ENCODE measurements at places on chromosomes 2 and 18.

DNA sequence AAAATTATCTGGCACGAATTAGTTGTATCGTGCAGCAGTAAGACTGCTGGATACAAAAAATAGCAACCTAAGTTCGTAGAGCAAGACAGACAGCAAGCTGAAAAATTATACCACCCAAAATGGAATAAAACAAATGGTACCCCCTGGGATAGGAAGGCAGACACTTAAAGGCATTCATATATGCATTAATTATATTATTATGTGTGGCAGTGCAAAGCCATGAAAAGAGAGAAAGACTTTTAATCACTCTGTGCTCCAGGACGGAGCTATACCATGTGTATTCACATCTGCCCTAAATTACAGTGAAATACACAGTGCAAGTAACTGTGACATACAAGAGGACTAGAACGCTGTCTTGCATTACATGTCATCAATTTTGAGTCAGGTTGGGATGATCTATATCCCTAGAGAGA is 235.9 kb downstream of the GULP1 start:
- no peak for DNase-seq

DNA sequence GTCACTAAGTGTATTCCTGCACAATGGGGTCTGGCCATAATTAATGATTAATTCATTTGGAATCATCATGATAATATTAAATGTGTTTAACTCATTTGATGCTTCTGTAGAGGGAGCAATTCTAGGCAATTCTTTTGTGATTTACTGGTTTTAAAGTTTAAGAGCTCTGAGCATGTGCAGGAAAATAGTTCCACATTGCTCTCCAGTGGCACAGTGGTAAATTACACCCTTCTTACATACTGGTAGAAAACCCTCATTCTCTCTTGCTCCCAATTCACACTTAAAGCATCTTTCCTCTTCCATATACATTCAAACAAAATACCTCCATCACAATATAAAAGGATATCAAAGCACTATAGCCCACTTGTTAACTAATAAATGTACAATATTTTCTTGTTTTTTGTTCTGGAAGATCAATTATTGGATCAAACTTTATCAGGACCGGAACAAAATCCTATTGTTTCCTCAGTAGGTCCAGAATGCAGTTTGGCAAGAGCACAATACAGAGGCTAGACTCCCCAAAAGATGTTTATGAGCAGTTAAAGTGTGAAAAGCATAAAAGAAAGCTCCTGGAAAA is 844.3 kb downstream of the MBD2 start:
- no peak for DNase-seq

DNA sequence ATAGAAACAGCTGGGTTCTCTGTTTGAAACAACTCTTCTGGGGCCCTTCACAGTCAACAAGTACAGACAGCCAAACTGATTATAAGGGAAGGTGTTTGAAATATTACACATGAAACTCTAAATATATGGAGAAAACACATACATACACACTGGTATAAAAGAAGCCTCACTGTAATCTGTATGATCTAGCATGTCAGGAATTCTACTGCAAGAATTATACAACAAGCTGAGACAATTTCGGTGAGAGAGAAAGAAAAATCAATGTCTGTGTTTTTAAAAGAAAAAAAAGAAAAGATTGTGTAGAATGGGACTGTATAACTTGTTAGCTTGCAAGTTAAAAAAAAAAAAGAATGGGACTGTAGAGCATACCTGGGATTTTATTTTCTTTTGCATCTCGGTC is 26.3 kb downstream of the IRS1 start:
- DNase-seq = no peak

DNA sequence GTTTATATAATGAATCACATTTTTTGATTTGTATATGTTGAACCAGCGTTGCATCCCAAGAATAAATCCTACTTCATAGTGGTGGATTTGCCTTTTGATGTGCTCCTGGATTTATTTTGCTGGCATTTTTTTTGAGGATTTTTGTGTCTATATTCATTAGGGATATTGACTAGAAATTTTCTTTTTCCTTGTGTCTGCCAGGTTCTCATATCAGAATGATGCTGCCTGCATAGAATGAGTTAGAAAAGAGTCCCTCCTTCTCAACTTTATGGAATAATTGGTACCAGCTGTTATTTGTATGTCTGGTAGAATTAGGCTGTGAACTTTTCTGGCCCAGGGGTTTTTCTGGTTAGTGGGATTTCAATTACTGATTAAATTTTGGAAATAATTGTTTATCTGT is 457.4 kb upstream of the DSEL start:
- no peak for DNase-seq

DNA sequence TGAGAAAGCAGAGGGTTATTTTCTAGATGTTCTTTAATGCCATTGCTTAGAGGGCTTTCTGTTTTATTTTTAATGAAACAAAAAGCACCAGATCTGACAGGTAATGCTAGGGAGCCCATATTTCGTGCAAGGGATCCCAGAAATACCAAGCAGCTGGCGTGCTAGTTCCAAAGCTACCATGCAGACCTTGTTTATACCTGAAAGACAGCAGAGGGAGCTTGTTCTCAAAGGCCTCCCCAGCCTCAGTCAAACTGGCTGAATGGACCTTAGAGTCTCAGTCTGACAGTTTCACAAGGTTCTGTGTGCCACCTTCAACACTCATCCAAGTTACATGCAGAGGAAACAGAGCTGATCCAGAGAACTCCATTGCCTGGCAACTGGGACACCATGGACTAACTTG is 48.6 kb downstream of the GALNT14 start:
- no peak for DNase-seq

DNA sequence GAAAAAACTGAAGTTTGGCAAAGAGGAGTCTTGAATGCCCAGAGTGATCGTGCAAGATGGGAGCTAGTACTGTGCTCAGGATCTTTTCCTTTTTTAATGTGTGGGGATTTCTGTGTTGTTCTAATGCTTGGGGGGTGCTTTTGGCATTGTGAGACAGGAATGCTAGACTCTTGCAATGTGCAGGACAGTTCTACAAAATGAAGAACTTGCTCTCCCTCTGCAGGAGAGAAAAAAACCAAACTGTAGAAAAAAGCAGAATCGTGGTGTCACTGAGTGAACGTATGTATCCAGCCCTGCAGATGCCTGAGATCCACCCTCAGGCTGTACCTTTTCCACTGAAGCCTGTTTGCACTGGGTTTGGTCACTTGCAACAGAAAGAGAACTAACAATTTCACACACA is 12.1 kb upstream of the TTC39C start:
- no peak for DNase-seq

- DNase-seq = no peak
Measured at GRCh38 chr2:189951791-189952535, 110.6 kb downstream of the MSTN start.

GRCh38 chr18:44795241-44795640 is 114.6 kb downstream of the SETBP1 start:
- no peak for DNase-seq

DNA sequence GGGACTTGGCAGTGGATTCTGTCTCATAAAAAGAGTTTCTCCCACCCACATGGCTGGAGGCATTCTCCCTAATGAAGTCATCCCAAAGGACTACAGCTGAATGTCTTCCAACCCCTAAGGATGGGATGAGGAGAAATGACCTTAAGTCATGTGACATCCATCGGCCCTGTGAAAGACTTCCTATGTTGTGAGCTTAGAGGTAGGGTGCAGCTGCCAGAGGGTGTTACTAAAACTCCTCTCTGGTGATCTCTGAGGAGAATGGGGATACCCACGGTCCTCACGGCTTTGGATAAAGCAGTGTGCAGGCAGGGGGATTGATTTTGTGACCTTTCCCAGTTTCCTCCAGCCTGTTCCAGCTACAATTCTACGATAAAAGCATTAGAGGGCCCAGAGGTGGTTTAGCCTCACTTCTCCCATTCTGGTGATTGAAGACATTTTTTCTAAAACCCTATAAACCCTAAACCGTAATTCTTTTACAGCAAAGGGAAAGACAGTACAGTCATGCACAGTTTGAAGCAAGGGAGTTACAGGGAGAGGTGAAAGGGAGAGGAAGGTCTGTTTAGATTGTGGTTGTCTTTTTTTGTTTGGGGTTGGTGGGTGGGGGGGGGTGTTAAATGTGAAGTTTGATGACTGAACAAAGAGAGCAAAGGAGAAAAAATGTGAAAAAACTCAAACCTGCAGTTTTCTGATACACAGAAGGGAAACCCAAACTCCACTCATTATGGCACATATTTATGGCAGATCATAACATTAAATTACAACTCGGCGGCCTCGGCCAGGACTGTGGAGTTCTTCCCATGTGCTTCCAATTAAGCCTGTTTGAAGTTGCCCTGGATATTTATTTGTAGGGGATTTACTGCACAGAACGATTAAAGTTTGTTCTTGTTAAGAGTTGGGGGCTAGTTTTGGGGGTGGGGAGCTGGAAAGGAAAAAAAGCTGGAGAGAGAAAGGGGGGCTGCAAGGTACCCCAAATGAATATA is 26.6 kb upstream of the SLC14A2 start:
- DNase-seq = no peak

GRCh38 chr18:5709476-5710095 is 165.8 kb upstream of the EPB41L3 start:
- DNase-seq = no peak

- DNase-seq = no peak
Measured at GRCh38 chr2:73516033-73516432, 126.2 kb downstream of the NAT8 start.

GRCh38 chr2:45709137-45709536 is 57.7 kb downstream of the PRKCE start:
- DNase-seq = no peak

DNA sequence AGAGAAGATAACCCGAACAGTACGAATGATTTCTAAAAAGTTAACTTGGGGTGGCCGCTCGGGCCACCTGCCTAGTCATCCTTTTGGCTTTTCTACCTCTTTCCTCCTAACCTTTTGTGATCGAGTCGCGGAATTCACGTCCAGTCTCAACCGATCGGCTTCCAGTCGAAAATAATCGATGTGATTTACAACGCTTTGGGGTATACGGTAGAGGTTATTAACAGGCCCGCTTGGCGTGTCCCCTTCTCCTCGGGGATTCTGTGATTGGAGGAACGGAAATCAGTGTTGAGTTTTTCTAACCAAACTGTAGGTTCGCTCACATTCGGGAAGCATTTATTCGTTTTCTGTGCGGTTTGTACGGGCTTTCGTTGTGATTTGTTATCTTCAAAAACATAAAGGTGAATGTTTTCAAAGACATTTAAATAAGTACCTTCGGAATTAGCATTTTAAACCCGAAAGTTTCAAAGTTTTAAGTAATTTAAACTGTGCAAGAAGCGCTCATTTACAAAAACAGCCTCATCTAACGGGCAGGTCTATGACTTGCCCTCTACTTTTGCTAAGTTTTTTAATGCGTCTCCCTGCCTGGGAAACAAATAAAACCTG is 588 bp upstream of the FOXI3 start:
- DNase-seq = no peak

- no peak for DNase-seq
Measured at GRCh38 chr18:59231114-59231513, 11.2 kb downstream of the GRP start.

- DNase-seq = no peak
Measured at GRCh38 chr2:86366651-86367498, 29.4 kb upstream of the REEP1 start.

All from stimulated activated CD4-positive, alpha-beta T cell treated with anti-CD3 and anti-CD28 coated beads, TNF-alpha, amount 100 ng/mL, for 1 hour (primary cell).